Thoracic aorta (tissue), 2 donors: ENCODE measurements at places on chromosomes 5 and 9. TPM values are rescaled to one million over a fixed set of nuclear protein-coding genes. Genes with fewer than 3 reads are reported as not detected.
A peak's percentile ranks its signal among the peaks of the same experiment; 100 is the strongest.

GRCh38 chr9:27179245-27179865 lies 70.3 kb downstream of the TEK start:
- no peaks in the 10 kb centered on the region for H3K4me1 ChIP-seq
- no peak for DNase-seq

DNA sequence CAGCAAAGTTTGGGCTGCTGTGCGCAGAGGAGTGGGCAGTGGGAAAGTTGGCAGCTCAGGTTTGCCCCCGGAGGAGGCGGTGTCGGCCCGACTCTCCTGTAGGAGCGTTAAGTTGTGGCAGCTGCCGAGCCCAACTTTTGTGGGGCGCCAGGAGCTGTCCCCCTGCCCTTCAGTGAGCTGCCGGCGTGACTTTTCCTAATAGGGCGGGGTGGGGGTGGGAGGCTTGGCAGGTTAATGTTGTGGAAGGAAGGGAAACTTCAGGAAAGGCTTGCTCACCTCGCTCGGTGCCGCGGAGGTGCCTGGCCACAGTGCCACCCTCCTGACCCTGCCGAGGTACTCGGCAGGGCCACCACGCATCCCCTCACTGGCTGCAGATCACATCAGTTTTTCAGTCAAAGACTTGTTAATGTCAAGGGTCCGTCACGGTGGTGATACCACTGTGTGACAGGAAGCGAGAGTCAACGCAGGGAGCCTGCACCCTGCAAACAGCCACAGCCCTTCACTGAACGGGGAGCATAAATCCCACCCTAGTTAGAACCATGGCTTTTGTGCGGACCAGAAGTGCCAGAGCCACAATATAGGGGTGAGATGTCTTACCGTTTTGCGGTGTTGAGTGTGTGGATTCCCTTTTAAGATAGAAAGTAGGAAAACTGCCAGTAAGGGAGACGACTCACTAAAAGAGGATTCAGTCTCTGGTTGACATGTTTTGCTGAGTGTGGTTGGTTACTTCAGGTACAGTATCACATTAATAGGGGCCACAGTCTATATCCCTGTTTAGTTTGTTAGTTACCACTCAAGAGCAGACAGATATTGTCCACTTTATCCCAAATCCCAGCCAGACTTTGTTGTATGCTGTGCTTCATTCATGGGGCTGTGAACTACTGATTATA lies 796 bp downstream of the LNPEP start:
- no peaks in the 10 kb centered on the region for H3K27me3 ChIP-seq
- H3K36me3 ChIP-seq, result no peaks in the 10 kb centered on the region
- H3K27ac ChIP-seq, result peak overlapping the region; percentile 95
- no peak for DNase-seq

DNA sequence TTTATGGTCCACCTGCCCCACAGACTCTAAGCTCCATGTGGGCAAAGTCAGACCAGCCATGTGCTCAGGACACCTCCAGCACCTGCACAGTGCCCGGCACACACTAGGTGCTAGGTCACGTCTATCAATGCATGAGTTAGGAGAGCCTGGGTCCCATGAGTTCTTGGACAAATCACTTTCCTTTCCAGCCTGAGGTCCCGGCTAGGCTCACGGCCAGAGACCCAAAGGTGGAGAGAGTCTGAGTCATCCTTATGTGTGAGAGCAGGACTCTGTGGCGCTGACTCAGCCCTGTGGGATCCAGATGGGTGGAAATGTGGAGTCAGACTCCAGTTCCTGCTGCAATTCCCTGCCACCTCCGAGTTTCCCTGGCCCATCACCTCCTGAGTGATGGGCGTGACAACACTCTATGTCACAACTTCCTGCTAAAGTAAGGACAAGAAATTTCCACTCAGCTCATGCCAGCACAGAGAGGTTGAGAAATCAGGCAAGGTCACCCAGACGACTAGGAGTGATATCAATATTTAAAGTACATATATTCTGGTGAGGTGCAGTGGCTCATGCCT lies 2.5 kb upstream of the ST6GALNAC4 start:
- H3K4me1 ChIP-seq, result peaks cover 61% of the 10 kb centered on the region
- peak overlapping the region; percentile 62 for H3K27ac ChIP-seq
- H3K4me3 ChIP-seq, result no peak overlapping the region
- peak; percentile 95 for DNase-seq

DNA sequence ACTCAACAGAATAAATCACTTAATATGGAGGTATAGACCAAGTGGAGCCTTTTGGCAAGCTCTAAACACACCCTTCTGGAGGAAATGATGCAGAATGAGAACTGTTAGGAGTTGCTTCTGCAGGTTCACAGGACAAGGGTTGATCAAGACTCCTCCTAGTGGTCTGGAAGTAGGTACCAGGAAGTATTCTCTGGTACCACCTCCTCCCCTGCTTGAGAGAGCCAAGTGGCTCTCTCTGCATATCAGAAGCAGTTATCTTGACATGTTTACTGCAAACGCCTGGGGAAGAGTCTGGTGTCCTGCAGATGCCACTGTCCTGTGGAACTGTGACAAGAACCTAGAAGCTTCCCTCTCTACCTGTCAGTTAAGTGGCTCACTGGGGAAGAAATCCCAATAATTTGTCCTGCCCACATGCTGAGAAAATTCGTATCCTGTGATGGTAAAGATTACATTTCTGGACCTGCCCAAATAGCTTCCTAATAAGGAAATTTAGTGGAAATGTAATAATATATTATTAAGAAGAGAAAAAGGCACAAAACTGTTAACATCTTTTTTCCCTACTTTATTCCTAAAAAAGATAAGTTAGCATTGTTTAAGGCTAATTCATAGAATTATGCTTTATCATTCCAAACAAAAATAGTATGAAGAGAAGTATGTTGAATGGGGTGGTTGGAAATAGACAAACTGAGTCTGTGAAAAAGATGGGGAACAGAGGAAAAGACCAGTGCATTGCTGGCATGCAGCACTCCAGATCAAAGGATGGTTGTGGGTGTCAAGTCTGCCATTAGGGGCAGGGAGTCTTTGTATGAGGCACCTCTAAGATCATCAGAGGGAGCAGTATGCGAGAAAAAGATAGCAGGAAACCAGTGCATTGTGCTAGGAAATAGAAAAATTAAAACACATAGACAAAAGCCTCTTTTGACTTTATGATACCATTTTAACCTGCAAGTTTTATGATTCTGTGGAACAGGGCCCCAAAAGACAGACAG lies 118.8 kb downstream of the CDC42SE2 start:
- no peaks in the 10 kb centered on the region for H3K36me3 ChIP-seq
- H3K4me1 ChIP-seq, result peaks cover 34% of the 10 kb centered on the region
- no peaks in the 10 kb centered on the region for H3K27me3 ChIP-seq
- no peak for DNase-seq

DNA sequence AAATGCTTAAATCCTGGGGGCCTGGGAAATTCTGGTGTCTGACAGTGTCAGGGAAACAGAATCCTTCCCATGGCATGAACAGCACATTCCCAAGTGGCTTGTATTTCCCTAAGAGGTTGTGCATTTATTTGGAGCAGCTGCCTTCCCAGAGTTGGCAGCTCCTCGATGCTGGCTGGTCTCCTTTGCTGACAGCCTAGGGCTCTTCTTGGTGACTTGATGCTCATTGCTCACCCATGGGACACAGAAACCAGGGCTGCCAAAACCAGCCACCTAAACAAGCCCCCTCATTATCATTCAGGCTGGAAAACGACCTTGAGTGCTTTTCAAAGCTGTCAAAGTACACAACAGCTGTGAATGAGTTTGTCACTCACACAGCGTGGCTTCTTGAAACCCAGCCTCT lies 24.2 kb downstream of the ENHO start:
- H3K4me1 ChIP-seq, result peaks cover 16% of the 10 kb centered on the region
- H3K4me3 ChIP-seq, result no peak overlapping the region
- H3K27me3 ChIP-seq, result no peaks in the 10 kb centered on the region
- H3K27ac ChIP-seq, result no peak overlapping the region

- H3K4me1 ChIP-seq, result peaks cover 26% of the 10 kb centered on the region
- no peaks in the 10 kb centered on the region for H3K27me3 ChIP-seq
- peak overlapping the region; percentile 62 for H3K27ac ChIP-seq
- no peak for DNase-seq
Measured at GRCh38 chr5:126471875-126472537, 48.8 kb downstream of the GRAMD2B start.

GRCh38 chr9:88808019-88808656 lies 183.1 kb upstream of the S1PR3 start:
- no peaks in the 10 kb centered on the region for H3K27me3 ChIP-seq
- H3K27ac ChIP-seq, result no peak overlapping the region
- H3K4me1 ChIP-seq, result peaks cover 4% of the 10 kb centered on the region

DNA sequence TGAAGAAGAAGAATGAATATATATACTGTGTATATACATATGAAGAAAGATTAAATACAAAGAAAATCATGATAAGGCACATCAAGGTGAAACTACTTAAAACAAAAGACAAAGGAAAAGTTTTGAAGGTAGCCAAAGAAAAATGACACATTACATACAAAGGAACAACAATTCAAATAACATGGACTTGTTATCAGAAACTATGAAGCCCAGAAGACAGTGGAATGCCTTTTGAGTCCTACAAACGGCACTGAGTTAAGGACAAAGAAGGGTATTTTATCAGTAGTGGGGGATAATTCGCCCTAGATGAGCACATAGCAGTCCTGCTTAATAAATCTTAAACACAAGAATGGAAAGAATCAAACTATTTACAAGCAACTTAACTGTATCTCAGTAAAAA lies 77.8 kb downstream of the CAAP1 start:
- H3K4me1 ChIP-seq, result no peaks in the 10 kb centered on the region
- H3K27ac ChIP-seq, result no peak overlapping the region
- no peak for DNase-seq
- H3K27me3 ChIP-seq, result no peaks in the 10 kb centered on the region

- H3K4me3 ChIP-seq, result no peak overlapping the region
- H3K27me3 ChIP-seq, result no peaks in the 10 kb centered on the region
- H3K4me1 ChIP-seq, result peaks cover 24% of the 10 kb centered on the region
- no peak for DNase-seq
- H3K27ac ChIP-seq, result no peak overlapping the region
Measured at GRCh38 chr9:113963696-113964494, 87.8 kb downstream of the ZNF618 start.

- no peaks in the 10 kb centered on the region for H3K4me1 ChIP-seq
- H3K36me3 ChIP-seq, result peaks cover 45% of the 10 kb centered on the region
- DNase-seq, result no peak
- H3K27me3 ChIP-seq, result no peaks in the 10 kb centered on the region
- H3K27ac ChIP-seq, result no peak overlapping the region
- no peak overlapping the region for H3K4me3 ChIP-seq
Measured at GRCh38 chr9:98775831-98776441, 20.4 kb downstream of the ANKS6 start.

DNA sequence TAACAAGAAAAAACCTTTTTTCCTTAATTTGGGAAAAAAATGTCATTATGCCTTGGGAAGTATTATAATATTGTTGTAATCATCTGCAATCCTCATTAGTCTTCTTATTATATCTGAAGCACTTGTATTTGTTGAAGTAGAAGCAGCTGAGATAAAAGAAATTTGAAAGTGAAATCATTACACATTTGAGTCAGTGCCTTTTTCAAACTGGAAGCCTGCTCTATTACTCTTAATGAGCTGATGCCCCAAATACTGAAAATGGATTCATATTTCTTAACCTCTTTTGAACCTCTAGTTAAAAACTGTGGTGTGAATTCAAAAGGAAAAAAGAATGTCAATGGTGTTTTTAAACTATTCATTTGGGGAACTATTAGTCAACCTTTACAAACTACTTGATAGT lies 1027.7 kb downstream of the NR2F1-AS1 start:
- H3K4me1 ChIP-seq, result peaks cover 7% of the 10 kb centered on the region
- no peak overlapping the region for H3K27ac ChIP-seq
- no peaks in the 10 kb centered on the region for H3K27me3 ChIP-seq
- no peak overlapping the region for H3K4me3 ChIP-seq

DNA sequence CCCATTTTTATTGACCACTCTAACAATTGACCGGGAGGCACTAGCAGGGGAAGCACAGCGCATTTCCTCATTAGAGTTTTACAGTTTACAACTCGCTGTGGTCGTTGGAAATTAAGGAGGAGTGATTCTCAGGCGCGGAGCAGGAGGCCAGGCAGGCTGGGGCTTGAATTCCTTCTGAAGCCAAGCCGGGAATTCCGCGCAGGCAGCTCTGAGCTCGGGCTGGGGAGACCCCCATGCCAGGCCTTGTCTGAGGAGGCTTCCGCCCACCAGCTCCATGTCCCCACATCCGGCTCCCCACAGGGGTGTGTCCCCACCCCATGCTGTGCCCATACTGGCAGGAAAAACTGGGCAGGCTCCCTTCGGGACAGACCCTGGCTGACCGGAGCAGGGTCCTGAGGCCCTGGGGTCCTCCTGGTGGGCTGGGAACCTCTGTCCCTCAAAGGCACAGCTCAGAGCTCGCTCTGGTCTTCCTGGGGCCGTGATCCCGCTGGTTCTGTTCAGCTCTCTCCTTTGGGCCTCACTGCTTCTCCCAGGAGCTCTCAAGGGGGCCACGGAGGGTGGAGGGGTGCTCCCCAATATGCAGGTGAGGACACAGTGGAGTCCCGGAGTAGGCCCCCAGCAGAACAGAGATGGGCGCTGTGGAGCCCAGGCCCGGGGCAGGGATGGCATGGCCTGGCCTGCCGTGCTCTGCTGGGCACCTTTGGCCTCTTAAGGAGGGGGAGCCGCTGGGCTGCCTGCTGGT lies 1.3 kb upstream of the NRARP start:
- no peak overlapping the region for H3K27ac ChIP-seq
- peaks cover 12% of the 10 kb centered on the region for H3K27me3 ChIP-seq
- no peak for DNase-seq
- H3K4me1 ChIP-seq, result peaks cover 30% of the 10 kb centered on the region
- peak overlapping the region; percentile 67 for H3K4me3 ChIP-seq

- no peaks in the 10 kb centered on the region for H3K27me3 ChIP-seq
- H3K27ac ChIP-seq, result no peak overlapping the region
- no peaks in the 10 kb centered on the region for H3K4me1 ChIP-seq
- DNase-seq, result no peak
Measured at GRCh38 chr5:156753846-156754245, 96.2 kb upstream of the PPP1R2B start.

GRCh38 chr9:122340161-122340560 lies 30.7 kb upstream of the PTGS1 start:
- H3K36me3 ChIP-seq, result no peaks in the 10 kb centered on the region
- H3K4me3 ChIP-seq, result no peak overlapping the region
- H3K4me1 ChIP-seq, result no peaks in the 10 kb centered on the region
- DNase-seq, result no peak

Gene SUSD3
- 7.0 TPM for total RNA-seq

Gene KCNIP1
- not detected for total RNA-seq

Gene CXCL14
- total RNA-seq, result 28.7 TPM

Gene ZDHHC11B
- total RNA-seq, result 8.7 TPM

Gene SMIM33
- total RNA-seq, result not detected

Gene SPINK7
- total RNA-seq, result not detected

Gene NOTCH1
- 40.9 TPM for total RNA-seq
